AG20443 (cell line): ENCODE measurements at places on chromosomes 4 and X.

GRCh38 chr4:17561195-17561909, 15.6 kb upstream of the LAP3 start:
- peak; percentile 84 for DNase-seq

GRCh38 chrX:1598021-1598875, 6.8 kb downstream of the AKAP17A start:
- no peak for DNase-seq

GRCh38 chrX:87517571-87518141, at the start of gene KLHL4:
KLHL4 (plus strand) TSS chrX:87517802; CDS start chrX:87517894, 92 bp downstream.
- DNase-seq, result no peak

- DNase-seq, result no peak
These were observed 51.6 kb downstream of the KIT start for GRCh38 chr4:54709400-54709799.

DNA sequence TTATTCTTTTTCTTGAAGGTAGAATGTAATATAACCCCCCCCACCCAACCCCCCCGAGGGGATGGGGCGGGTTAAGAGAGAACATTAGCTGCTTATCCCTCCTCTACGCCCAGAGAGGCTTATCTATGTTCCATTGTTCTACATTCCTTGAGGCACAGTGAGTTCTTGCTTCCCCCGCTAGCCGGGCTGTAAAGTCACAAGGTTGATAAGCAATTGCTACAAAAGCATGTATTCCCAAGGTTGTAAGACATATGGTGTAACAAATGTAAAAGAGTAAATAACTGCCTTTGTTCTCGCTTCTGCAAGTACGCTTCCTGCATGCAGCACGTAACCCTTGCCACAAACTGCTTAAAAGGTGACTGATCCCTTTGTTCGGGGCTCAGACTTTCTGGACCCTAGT, 8.2 kb downstream of the DCAF8L2 start:
- no peak for DNase-seq

- DNase-seq, result peak; percentile 22
These were observed 216.9 kb downstream of the PTTG2 start for GRCh38 chr4:38177035-38177546.

- DNase-seq, result no peak
These were observed 197.7 kb downstream of the INPP4B start for GRCh38 chr4:142648378-142648777.

DNA sequence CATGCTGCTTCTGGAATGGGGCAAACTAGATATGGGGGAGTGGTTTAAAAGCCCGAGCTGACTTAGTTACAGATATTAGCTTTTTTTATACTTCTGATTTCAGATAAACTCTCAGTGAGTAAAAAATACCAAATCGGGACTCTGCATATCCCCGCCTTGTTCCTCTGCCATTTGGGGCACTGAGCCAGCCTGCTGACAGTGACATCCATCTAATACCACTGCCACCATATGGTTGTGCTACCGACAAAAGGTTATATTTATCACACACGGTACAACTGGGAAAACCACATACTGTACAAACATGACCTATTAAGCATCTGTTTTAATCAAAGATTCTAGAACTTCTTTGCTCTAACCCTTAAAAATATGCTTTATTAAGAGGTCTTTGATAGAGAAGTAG, 78.7 kb downstream of the GALNT7 start:
- no peak for DNase-seq

DNA sequence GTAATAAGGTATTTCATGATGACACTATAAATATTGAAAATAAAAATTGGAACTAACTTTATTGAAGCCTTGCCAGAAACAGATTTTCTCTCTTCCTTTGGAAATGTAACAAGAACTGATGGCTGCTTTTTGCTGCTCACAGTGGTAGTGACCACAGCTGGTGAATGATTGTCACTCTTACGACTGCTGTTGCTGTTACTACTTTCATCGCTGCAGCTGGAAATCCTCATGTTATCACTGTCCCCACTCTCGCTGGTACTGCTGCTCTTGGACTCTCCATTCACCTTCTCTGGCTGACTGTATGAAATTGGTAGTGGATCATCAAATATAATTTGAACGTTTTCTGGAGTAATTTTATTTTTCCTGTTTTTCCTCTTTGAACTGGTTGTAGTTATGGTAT, 28.5 kb upstream of the COX18 start:
- DNase-seq, result no peak
